NCI-H345 (cell line): ENCODE measurements at places on chromosomes 3 and 15.

DNA sequence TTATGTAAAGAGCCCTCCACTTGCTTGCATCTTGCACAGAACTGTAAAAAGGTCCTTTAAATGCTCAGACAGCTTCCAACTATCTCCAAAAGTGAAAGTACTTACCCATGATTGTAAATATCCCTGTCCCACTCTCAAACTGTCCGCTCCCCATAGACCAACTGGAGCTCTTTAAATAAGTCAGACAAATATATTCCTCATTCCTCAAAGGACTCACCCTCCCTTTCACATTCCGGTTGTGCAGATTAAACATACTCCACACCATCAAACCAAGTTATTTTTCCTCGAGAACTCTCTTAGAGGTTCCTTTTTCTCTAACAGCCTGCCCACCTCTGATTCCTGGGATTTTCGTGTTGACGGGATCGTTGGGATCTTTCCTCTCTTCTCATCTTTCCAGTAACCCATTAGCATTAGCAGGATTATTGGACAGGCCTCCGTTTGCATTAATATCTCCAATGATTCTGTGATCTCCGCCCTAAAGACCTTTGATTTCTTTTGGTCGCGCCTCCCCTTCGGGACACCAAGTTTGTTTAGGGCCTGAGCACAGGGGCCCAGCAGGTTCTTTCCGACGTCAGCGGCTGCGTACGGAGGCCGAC lies 763 bp downstream of the GOLGB1 start:
- no peak for DNase-seq

DNA sequence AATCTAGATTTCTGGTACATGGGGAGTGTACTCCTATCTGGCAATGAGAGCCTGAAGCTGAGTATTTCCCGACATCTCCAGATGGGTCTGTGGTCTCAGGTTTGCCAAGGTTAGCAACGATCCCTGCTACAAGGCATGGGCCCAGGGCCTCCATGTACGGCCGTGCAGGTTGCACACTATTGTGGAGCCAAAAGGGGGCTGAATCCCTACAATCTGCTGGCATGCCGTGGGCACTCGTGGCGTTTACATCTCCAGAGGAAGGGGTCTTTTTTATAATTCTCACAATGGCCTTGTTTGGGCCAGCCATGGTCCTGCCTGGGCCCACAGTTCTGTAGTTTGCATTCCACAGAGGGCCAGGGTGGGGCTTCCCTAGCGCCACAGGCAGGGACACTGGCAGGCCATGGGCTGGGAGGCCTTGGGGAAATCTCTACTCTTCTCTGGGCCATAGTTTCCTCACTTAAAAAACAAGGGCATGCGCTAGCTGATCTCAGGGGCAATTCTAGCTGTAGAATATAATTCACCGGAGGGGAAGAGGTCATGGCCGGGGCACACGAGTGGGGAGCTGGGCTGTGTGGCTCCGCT lies 68.9 kb upstream of the TLE3 start:
- no peak for DNase-seq

DNA sequence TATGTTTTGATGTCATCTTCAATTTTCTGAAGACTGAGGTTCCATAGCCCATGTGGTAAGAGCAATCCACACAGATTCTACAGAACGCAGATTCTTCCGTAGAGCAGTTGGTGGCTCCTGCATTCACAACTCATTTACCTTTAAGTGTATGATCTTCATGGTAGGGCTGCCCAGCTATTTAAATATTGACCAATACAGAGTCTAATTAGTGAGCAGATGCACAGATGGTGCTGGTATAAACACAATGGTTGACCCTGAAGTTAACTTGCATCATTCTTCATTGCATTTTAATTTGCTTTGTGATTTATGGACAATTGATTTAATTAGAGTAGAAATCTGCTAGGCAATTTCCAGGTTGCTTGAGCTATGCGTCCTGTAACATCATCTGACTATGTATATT lies 269.2 kb downstream of the SQOR start:
- DNase-seq, result no peak

DNA sequence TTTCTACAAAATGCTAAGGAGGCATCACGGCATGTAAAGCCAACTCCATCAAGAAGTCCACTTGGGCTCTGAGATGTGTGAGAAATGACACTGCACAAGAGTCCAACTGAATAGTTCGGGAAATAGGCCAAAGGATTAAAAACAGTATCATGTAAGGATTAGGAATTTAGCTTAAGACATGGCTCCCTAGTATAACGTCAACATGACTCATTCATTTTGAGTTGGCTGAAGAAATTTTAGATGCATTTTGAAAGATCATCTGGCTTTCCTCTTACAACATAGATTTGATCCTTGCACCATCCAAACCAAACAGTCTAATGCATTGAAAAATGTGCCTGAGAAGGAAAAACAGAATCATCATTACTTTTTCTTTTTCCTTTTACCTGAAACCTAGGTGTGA lies 109.3 kb upstream of the MME start:
- no peak for DNase-seq

- no peak for DNase-seq
Measured at GRCh38 chr3:49607105-49607591, 52.9 kb downstream of the BSN start.

DNA sequence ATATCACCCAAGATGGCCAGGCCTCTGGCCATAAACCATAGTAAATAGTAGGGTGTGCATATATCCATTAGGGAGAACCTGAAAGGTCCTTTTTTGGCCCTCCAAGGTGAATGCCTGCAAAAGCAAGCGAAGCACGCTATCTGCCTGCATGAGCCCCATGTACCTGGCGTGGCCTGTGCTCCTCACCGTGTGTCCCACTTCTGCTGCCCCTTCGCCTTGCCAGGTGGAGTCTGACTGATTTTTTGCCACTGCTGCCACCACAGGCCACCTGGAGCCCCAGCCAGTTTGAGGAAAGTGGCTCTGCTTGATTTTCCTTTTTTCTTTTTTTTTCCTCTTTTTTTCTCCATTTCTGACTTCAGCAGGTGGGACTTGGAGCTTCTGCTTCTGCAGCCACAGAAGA lies 139.7 kb downstream of the SNRPN start:
- no peak for DNase-seq

- no peak for DNase-seq
Measured at GRCh38 chr15:74430510-74430951, 3.2 kb downstream of the SEMA7A start.

DNA sequence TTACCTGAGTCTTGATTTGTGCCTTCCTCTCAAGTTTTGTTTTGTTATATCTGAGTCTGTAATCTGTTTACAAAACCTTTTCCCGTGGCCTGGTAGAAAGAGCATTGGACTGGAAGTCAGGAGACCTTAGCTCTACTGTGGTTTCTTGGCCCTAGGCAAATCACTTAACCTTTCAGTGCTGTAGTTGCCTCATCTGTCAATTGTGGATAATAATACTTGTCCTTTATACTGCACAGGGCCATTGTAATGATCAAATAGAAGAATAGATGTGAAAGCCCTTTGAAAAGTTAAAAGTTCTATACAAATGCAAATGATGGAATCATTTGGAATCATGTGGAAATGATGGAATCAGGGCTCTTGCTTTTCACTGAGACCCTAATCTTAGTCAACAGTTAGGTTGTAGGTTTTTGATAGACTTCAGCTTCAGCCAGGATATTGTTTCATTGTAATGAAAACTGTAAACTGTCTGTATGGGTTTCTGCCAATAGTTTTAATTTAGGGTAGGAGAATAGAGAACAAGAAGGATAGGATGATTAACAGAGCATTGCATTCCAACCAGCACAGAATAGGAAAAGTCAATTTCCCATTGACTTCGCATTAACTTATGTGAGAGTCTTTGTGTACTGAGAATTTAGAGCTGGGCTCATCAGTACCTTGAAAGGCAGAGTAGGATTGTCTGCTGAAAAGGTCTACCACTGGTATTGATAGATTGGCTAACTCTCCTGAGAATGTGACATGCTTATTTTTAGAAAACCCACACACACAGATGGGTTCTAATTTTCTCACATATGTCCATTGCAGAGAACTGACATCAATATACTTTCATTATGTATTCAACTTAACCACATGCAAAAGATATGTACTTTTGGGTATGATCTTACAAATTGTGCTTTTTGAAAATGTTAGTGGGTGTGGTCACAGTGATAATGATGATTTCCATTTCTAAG lies 21.8 kb downstream of the MAP2K5 start:
- no peak for DNase-seq

DNA sequence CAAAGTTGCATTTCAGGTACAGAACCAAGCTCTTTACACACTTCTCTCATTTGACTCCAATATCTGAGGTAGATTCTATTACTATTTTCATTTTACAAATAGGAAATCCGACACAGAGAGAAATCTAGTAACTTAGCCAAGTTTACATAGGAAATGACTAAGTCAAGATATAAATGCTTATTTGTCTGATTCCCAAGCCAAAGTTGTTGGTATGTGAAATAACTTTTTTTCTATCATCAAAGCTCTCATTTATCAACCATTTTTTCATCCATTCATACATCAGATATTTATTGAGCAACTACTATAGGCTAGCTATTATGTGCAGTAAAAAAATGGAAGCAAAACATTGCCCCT lies 89.2 kb upstream of the MITF start:
- no peak for DNase-seq

DNA sequence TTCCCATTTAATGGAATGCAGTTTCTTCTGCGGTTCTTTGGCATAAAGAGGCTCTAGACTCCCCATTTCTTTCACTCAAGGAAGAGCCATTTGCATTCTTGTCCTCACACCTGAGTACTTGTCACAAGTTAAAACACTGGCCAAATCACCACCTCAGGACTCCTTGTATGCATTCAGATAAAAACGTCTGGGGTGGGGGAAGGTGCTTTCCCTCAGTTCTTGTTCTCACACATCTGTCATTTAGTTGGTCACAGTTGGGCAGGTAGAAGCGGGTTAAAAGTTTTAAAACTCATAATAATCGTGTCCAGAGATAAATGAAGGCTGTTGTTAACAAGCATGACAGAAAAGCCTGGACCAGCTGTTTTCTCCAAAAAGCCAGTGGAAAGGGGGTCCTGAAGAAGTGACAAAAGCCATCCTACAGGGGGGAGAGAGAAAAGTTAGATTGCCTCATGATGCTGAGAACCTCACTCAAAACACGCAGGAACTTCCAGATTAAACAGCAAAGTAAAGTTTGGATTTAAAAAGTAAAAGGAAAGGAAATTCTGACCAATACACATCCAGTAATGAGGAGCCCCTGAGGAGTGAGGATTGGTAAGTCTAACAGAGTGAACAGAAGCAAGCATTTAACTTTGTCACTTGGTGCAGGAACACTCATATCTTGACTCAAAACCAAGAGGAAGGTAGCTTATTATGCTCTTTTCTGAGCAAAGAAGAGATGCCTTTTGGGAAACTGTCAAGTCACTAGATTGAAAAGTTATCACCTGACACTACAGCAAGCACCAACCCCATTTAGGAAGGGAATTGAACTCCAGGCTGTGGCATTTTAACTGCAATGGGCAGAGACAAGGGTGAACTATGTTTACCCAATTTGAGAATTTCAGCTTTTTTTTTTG lies 2.8 kb downstream of the BCL2L10 start:
- no peak for DNase-seq

- DNase-seq, result no peak
Measured at GRCh38 chr3:31921837-31922236, 59.2 kb downstream of the OSBPL10 start.

GRCh38 chr3:66033241-66034138 lies 5.2 kb downstream of the MAGI1 start:
- no peak for DNase-seq

GRCh38 chr3:185813691-185814215 lies 11.1 kb downstream of the IGF2BP2 start:
- DNase-seq, result no peak

GRCh38 chr3:197378985-197379718 lies 80.7 kb upstream of the DLG1 start:
- DNase-seq, result no peak

GRCh38 chr15:75817138-75817935 lies 25.9 kb upstream of the UBE2Q2 start:
- no peak for DNase-seq

DNA sequence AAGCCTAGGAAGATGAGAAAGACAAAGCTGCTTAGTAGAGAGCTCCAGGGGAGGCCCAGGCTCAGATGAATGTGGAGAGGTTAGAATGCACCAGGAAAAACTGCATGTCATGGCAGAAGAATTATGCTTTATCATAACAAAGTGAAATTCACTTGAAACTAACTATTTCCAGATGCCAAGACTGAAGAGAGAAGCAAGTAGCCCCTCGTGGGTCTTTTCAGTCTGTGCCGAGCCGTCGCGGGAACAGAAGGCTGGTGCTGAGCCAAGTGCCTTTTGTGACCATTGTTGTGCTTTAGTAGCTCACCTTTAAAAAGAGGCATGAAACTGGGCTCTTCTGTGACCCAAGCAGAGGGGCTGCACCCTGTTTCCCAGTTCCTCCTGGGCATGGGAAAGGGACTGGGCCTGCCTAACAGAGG lies 73.2 kb downstream of the CHDH start:
- DNase-seq, result peak; percentile 5

DNA sequence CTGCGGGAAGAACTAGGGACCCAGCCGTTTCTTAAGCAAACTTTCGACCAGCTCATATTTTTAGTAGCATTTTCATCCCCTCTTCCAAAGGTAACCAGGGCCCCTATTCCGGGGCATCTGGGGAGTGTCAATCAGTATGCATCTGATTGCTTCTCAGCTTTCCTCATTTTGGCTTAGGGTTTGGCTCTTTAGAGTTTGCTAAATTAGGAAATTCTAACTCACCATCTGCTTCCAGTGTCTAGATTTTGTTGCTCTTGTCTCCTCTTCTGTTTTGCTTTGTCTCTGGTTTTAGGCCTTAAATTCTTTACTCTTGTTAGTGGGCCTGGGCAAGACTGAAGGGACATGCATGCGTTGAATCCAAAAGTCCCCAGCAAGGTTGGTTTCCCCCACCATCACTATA lies 9.6 kb upstream of the ABTB1 start:
- DNase-seq, result no peak

GRCh38 chr15:65956899-65957298 lies 87.6 kb downstream of the RAB11A start:
- no peak for DNase-seq

DNA sequence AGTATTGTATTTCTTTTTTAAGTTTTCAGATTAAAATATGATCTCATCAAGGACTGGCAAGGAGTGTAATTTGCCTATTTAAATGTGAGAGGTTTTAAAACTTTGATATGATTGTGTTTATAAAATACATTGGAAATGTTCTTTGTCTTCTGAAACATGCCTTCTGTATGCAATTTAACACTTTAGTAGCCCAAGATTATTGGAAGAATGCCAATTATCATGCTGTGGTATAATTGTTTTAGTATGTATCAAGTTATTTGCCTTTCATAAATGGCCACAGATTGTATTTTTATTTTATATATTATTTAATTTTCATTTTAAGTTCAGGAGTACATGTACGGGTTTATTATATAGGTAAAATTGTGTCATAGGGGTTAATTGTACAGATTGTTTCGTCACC lies 31.7 kb downstream of the ECT2 start:
- DNase-seq, result no peak

GRCh38 chr3:149145974-149146373 lies 16.5 kb downstream of the HPS3 start:
- DNase-seq, result no peak

DNA sequence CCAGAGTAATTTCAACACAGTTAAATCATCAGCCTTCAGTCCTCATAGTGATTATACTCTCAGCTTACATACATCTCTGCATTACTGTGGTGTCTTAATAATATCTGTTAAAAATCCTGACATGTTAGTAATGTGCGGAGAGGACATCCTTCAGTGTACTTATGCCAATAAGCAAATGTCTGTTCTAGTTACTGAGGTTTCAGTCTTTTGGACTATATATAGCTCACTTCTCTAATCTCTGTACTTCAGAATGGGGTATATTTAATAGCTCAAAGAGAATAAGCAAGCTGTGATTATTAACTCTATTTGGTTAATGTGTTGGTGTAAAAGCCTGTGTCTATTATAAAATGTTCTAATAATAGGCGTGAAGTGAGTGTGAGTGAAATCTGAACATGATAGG lies 28.9 kb upstream of the OSTN start:
- no peak for DNase-seq

- DNase-seq, result no peak
Measured at GRCh38 chr3:121961283-121961682, 60.8 kb downstream of the ILDR1 start.
